Activated T-cell treated with anti-CD3 and anti-CD28 coated beads, Interleukin-2, amount 50 U/mL, for 72 hours (primary cell): ENCODE measurements at places on chromosomes 7 and 10. TPM values are rescaled to one million over a fixed set of nuclear protein-coding genes. Genes with fewer than 3 reads are reported as not detected.

DNA sequence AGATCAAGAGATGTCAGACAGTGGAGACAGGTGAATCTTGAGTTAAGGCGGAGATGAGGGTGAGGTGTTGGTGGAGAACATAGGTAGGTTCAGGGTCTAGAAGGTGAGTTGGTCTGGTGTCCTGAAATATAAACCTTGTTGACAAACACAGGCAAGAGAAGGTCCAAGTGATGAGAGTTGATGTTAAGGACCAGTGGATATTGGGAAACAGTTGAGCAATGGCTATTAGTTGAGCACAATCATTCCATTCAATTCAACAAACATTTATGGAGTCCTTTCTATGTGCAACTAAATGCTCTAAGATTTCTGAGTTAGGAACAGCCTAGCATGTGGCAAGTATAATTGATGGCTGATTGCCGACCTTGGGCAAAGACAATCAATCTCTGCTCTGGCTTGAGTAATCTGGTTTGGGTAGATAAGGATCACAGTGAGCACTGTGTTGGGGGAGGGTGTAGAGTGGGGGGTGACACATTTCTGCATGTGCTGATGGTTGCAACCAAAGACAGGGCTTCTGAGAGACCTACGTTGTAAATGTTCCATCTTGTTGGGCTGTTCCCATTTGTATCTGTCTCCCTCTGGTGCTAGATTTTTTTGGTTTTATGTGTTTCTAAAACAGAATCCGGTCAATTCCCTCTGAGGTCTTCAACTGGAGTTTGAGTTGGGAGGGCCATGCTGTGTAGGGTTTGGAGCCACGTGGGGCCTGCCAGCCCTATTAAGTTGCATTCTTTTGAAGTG is 201.1 kb downstream of the BAMBI start:
- no peak for DNase-seq

- DNase-seq = no peak
Observed at GRCh38 chr10:13422800-13423199, 74.7 kb upstream of the SEPHS1 start.

DNA sequence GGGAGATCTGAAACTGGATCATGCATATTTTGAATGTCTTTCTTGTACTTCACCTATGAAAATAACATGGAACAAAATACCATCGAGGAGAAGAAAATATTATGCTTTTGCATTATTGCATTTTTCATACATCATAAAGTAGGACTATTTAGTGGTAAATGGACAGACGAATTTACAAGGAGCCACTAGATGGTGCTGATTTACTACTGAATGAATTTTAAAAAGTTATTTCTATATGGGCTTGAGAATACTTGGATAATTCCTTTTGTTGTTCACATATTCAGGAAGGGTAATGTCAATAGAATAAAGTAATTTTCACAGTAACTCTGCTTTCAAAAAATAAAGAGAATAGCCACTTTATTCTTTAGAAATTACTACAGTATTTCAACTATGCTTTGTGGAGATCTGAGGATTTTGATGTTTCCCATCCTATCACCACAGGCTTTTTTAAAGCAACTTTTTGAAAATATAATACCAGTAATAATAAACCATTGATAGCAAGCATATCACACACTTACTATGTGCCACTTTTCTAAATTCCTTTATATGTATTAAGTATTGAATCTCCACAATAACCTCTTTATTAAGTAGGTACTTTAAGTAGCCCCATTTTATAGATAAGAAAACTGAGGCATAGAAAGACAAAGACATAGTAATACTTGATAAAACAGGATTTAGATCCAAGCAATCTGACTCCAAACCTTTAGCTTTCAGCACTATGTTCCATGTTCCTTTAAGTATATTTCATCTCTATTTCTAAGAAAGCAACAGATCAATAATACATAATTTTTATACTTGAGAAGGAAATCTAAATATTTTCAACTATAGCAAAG is 38.6 kb downstream of the NEBL start:
- DNase-seq = no peak

GRCh38 chr7:45102785-45103712 is 8.4 kb downstream of the TBRG4 start:
- DNase-seq = no peak

GRCh38 chr10:93813507-93814465 is 56.0 kb downstream of the LGI1 start:
- peak; percentile 33 for DNase-seq

DNA sequence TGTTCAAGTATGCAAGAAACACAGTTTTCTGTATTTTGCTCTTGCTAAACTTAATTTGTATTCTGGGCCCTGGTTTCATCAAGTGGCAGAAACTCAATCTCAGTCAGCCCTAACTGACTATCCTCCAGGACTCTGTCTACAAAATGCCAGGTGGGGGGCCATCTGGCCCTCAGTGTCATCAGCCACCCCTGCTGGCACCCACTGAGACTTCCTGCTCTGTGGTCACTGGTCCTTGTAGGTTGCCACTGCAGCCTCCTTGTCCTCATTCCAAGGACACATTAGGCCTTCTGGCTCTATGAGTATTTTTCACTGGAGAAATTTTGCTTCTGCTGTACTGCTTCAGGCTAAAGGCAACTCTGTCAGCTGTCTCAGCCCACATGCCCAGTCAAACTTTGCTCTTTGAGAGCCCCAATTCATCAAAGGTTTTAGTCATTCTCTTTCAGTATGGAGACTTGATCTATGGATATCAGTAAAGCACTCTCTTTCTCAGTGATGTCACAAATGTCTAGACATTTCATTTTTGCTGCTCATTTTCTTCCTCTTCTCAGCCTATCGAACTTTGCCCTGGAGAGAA is 163.6 kb downstream of the KCND2 start:
- DNase-seq = no peak

DNA sequence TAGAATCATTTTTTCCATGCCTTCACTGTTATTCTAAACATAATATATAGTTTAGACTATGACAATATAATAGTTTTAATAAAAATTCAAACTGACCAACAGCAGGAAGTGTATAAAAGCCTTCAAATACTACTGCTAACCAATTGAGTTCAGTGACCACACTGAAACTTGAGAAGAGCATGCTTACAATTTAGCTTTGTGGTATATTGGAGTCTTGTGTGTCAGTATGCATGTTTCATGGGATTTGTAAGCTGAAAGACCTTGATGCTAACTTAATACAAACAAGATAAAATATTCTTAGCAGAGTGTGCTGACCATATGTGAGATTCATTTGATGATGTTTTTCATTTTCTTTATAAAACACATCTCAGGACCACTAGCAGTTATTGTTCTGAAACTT is 395.5 kb downstream of the SUGCT start:
- no peak for DNase-seq

DNA sequence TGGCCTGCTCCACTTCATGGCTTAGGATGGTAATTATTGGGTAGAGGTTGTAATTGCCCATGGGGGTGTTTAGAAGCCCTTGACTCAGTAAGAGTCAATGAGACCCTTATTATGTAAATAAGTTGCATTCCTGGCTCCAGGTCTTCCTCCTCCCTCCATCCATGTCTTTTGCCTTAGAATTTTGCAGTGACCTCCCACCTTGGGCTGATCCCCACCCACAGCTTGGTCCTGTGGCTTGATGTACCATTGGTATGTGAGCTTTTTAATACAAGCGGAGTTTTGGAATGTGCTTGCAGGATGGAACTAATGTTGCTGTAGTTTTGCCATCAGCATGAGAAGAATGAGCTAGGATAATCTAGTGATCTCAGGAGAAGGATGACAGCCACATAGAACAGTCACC is 73.2 kb upstream of the DGKI start:
- no peak for DNase-seq

DNA sequence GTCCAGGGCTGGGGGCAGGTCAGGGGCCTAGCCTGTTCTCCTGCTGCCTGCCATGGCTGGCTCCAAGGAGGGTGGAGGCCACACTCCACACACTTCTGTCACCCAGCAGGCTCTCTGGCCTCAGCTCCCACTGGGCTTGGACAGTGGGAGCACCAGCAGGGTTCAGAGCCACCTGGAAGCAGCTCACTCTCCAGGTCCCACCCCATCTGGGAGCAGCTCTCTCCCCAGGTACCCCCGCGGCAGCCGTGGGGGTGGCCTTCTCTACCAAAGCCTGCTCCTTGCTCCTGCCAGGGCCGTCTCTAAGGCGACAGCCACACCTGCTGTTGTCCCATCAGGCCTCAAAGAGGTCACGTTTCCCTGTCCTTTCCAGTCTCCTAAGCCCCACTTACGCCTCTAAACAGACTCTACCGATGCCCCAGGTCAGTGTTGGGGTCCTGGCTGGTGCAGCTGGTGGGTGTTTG is 142.5 kb upstream of the RET start:
- no peak for DNase-seq

GRCh38 chr7:80848841-80849240 is 70.0 kb downstream of the SEMA3C start:
- no peak for DNase-seq

DNA sequence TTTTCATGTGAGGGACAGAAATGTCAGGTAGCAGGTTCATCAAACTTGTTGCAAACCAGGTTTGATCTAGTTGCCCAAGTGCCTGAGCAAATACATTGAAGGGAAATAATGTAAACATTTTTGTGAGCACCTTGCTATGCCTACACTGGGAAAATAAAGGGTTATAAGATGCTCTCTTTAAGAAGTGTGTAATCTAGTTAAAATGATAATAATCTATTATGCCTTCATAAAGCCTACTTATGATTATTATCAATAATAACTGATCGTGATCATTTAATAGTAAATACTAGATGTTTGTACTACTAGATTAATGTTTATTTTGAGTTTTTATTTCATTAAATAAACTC is 1.9 kb upstream of the TMEM229A start:
- DNase-seq = no peak

ARHGAP19 gene
- total RNA-seq = 75.3 TPM

GPR15LG gene
- not detected for total RNA-seq

IRF5 gene
- total RNA-seq = 23.1 TPM

EN2 gene
- not detected for total RNA-seq

ACTL6B gene
- total RNA-seq = not detected

MYL10 gene
- total RNA-seq = not detected
